Naive thymus-derived CD8-positive, alpha-beta T cell (primary cell): ENCODE measurements at places on chromosomes 16 and 17.

GRCh38 chr16:5072334-5073278 lies 963 bp downstream of the ALG1 start:
- H3K27me3 ChIP-seq: no peaks in the 10 kb centered on the region
- H3K4me3 ChIP-seq: peak overlapping the region; percentile 94
- H3K27ac ChIP-seq: peak overlapping the region; percentile 98
- no peaks in the 10 kb centered on the region for H3K36me3 ChIP-seq
- DNase-seq: no peak

DNA sequence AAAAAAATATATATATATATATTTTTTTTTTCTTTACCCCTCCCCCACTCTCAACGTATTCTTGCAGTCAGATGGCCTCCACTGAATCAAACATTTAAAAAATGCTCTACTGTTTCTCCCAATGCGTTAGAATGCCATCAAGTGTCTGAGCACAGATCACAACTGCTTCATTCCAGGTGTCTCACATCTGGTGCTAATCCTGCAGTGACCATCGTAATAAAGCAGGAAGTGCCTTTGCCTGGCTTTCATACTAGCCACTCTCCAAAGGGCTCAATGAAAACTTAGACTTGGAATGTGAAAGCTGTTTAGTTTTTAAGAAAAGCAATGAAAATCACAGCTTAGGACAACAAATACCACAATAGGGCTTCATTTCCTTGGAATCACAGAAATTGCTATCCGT lies 37.2 kb downstream of the SKAP1 start:
- no peak overlapping the region for H3K4me3 ChIP-seq
- H3K4me1 ChIP-seq: peaks cover 46% of the 10 kb centered on the region
- H3K27ac ChIP-seq: no peak overlapping the region

GRCh38 chr16:83969771-83970429 lies 1.9 kb downstream of the NECAB2 start:
- no peak overlapping the region for H3K27ac ChIP-seq
- H3K36me3 ChIP-seq: no peaks in the 10 kb centered on the region
- DNase-seq: no peak
- H3K27me3 ChIP-seq: peaks cover 56% of the 10 kb centered on the region
- no peak overlapping the region for H3K4me3 ChIP-seq

DNA sequence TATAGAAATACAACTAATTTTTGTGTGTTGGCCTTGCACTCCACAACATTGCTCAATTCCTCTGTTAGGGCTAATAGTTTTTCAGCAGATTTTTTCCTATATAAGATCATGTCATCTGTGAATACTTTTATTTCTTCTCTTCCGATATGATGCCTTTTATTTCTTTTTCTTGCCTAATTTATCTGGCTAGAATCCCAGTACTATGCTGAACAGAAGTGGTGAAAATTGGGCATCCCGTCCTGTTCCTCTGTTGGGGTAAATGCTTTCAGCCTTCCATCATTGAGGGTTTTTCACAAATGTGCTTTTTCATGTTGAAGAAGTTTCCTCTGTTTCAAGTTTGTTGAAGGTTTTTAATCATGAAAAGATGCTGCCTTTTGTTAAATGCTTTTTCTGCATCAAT lies 22.7 kb upstream of the TNFRSF13B start:
- peaks cover 6% of the 10 kb centered on the region for H3K4me1 ChIP-seq
- DNase-seq: no peak
- no peaks in the 10 kb centered on the region for H3K27me3 ChIP-seq
- H3K4me3 ChIP-seq: no peak overlapping the region
- H3K36me3 ChIP-seq: no peaks in the 10 kb centered on the region

GRCh38 chr16:57984443-57985203 lies 13.7 kb upstream of the CNGB1 start:
- no peaks in the 10 kb centered on the region for H3K36me3 ChIP-seq
- H3K4me1 ChIP-seq: peaks cover 22% of the 10 kb centered on the region
- no peaks in the 10 kb centered on the region for H3K27me3 ChIP-seq
- DNase-seq: peak; percentile 91
- peak overlapping the region; percentile 95 for H3K4me3 ChIP-seq
- H3K27ac ChIP-seq: peak overlapping the region; percentile 68

GRCh38 chr16:86087011-86087895 lies 188.3 kb downstream of the IRF8 start:
- H3K4me1 ChIP-seq: peaks cover 9% of the 10 kb centered on the region
- H3K27ac ChIP-seq: no peak overlapping the region
- H3K27me3 ChIP-seq: peaks cover 1% of the 10 kb centered on the region
- H3K36me3 ChIP-seq: no peaks in the 10 kb centered on the region
- H3K4me3 ChIP-seq: no peak overlapping the region
- no peak for DNase-seq

DNA sequence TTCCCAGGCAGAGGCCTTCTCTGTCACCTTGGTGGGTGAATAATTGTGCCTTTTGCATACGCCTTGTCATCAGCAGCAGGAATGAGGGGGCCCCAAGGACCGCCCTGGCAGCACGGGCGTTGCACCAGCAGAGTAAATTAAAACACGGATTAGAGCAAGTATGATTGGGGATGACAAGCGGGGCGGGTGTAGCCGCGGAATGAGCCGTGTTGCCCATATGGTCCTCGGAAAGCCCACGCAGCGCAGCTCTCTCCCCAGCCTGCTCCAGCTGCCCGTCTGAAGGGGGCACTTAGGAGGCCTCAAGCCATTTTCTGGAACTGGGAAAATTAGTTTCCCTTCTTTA lies 299.4 kb upstream of the IRX3 start:
- H3K36me3 ChIP-seq: no peaks in the 10 kb centered on the region
- H3K27me3 ChIP-seq: peaks cover 12% of the 10 kb centered on the region
- peaks cover 2% of the 10 kb centered on the region for H3K4me1 ChIP-seq
- H3K27ac ChIP-seq: no peak overlapping the region
- no peak overlapping the region for H3K4me3 ChIP-seq

DNA sequence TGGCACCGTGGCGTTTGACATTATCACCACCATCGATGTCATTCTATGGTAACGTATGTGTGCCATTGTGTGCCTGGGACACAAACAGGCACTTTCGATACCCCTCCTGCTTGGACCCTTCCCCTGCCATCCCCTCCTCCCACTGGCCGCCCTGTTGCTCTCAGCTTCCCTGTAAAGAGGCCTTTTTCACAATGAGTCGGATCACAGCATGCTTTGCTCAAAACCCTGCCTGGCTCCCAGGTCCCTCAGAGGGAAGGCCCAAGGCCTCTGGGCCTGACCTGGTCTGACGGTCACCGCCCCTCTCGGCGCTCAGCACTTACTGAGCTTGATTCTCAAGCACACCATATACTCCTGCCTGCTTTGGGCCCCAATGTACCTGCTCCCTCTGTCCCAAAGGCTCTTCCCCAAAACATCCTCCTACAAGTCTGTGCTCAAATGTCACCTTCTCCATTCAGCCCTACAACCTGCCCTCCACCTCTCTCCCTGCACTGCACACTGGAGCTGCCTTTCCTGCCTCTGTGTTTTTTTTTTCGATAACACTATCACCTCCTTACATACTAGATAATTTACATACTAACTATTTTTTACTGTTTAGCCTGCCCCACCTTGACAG lies 303.8 kb downstream of the SOX9 start:
- no peaks in the 10 kb centered on the region for H3K4me1 ChIP-seq
- no peaks in the 10 kb centered on the region for H3K36me3 ChIP-seq
- H3K27ac ChIP-seq: no peak overlapping the region
- H3K27me3 ChIP-seq: peaks cover 2% of the 10 kb centered on the region

- H3K27me3 ChIP-seq: no peaks in the 10 kb centered on the region
- H3K4me3 ChIP-seq: peak overlapping the region; percentile 86
- peak; percentile 44 for DNase-seq
- no peaks in the 10 kb centered on the region for H3K36me3 ChIP-seq
- H3K27ac ChIP-seq: peak overlapping the region; percentile 95
These were observed 705 bp downstream of the FOXK2 start for GRCh38 chr17:82519971-82520903.
